ENCODE measurements at places on chromosomes 5 and 9.
A peak's percentile ranks its signal among the peaks of the same experiment; 100 is the strongest.

DNA sequence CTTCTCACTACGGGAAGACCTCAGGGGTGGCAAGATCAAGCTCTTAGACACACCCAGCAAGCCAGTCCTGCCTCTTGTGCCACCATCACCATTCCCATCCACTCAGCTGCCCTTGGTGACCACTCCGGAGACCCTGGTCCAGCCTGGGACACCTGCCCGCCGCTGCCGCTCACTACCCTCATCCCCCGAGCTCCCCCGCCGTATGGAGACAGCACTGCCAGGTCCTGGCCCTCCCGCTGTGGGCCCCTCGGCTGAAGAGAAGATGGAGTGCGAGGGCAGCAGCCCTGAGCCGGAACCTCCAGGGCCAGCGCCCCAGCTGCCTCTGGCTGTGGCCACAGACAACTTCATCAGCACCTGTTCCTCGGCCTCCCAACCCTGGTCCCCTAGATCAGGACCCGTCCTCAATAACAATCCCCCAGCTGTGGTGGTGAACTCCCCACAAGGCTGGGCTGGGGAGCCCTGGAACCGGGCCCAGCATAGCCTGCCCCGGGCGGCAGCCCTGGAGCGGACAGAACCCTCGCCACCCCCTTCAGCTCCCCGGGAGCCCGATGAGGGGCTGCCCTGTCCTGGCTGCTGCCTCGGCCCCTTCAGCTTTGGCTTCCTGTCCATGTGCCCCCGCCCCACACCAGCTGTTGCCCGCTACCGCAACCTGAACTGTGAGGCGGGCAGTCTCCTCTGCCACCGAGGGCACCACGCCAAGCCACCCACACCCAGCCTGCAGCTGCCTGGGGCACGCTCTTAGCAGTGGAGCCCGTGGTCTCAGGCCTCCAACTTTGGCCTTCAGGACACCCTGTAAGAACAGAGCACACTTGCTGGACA lies 4.1 kb downstream of the TESK1 start:
- no peak for DNase-seq

DNA sequence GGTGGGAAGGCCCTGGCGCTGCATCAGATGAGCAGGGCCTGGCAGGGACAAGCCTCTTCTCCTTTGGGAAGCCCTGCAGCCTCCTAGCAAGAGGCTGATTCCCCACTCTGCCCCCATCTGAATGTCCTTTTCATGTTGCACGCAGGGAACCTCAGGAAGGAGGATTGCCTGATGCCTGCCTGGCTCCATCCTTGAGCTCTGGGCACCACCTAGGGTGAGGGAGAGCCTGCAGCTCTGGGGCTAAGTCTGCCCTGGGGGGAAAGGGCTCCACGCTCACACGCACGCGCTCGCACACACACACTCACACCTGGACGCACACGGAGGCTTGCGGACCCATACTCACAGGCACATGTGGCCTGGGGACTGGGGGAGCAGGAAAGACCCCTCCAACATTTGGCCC lies 86.6 kb downstream of the LMX1B start:
- no peak for DNase-seq

DNA sequence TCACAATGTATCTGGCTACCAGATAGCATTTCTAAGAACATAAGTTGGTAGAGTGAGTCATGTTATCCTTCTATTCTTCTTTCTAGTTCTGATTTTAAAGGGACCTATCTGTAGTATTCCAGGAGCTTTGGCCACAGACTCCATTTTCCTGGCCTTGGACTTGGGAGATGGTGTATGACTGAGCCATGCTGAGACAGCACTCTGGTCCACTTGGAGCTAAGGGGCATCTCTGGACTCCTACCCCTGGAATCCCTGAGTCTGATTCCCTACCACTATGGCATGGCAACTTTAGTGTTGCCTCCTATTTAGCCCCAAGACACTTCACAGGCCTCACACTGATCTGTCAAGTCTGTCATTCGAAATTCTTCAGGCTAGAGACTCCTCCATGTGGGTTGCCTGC lies 58.8 kb downstream of the BAAT start:
- DNase-seq = no peak

GRCh38 chr5:159700016-159700415 lies 216.3 kb upstream of the ADRA1B start:
- no peak for DNase-seq

DNA sequence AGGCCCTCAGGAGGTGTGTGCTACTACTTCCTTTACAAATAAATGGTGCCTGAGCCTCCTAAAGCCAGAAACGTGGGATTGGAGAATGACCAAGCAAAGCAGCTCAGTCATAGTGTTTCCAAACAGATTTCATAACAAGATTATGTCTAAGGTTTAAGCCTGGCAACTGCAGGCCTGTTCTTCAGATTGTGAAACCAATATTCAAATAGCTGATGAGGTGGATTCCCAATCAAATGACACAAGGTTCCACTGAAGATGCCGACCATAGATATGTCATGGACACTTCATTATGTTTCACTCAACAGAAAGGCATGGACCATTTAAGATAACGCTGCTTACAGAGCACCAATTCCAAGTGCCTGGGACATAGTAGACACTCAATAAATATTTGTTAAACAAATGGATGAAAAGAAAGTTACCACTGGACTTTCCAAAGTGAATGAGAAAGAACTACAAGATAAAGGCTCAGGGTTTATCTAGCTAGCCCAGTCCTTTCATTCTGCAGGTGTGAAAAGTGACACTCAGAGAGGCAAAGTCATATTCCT lies 189.5 kb downstream of the ACTL7B start:
- no peak for DNase-seq

DNA sequence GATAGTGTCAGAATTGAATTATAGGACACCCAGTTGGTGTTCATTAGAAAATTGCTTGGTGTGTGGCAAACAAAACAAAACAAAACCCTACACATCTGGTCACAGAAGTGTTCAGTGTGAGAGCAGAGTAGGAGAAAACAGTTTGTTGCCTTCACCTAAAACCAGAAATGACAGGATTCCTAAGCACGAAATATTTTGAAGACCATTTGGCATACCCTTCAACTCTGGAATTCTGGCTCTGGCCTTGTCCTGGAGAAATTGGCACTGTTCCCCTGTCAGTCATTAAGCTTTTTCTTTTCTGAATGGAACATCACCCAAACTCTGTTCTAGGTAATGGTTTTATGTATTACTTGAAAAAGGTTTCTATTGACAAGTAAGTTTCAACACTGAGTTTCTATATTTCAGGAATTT lies 110.2 kb upstream of the PCA3 start:
- DNase-seq = no peak

GRCh38 chr5:137070521-137070920 lies 428.6 kb downstream of the SPOCK1 start:
- no peak for DNase-seq

- DNase-seq = no peak
Measured at GRCh38 chr5:178077751-178078150, 35.6 kb upstream of the N4BP3 start.

DNA sequence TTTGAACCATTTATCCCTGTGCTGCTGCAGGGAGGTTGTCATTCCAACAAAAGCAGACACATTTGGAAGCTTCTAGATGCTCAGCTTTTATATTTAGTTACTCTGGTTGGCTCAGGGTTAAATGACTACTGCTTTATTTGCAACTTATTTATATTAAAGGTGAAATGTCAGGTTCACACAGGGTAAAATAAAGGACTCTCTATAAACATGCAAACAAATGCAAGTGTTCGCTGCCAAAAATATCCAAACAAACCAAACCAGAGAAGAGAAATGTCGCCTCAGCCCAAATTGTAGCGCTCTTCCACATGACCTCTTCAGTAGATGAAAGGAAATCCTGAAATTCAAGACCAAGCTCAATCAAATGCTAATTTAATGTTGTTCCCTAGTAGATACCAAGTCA lies 57.0 kb upstream of the LIFR start:
- no peak for DNase-seq

- DNase-seq = no peak
Measured at GRCh38 chr9:117290856-117291622, 123.8 kb downstream of the ASTN2 start.

DNA sequence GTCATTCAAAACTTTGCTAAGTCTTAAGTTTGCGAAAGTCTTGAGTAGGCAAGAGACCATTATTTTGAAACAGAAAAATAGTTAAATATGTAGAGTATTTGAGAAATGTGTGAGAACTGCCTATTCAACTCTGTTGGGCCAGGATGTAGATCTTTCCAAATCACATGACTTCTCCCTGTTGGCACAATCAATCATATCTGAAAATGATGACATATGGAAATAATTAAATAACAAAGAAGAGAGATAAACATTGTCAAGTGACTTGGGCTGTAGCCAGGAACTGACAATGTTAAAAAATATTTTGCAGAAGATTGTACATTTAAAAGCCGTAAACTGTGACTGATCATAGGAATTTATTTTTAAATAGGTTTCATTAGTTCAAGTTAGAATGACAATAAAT lies 104.6 kb upstream of the IL6ST start:
- DNase-seq = no peak

- DNase-seq = no peak
Measured at GRCh38 chr5:66503203-66503789, 92.9 kb upstream of the MAST4 start.

- no peak for DNase-seq
Measured at GRCh38 chr5:145697251-145697990, 137.7 kb downstream of the PRELID2 start.

DNA sequence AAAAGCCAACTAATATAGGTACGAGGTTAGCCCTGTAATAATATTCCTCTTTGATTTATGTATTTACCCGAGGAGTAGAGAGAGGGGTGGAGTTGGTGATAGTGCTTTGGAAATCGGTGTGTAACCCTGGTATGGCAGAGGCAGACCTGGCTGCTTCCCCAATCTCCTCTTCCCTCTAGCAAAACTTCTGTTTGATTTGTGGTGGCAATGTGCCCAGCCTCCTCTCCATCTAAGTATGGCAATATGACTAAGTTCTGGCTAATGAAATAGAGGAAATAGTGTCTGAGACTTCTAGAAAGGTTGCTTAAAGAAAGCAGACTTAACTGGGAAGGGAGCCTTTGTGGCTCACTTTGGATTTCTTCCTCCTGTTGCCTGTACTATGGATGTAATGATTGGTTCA lies 491.1 kb downstream of the ENC1 start:
- no peak for DNase-seq

DNA sequence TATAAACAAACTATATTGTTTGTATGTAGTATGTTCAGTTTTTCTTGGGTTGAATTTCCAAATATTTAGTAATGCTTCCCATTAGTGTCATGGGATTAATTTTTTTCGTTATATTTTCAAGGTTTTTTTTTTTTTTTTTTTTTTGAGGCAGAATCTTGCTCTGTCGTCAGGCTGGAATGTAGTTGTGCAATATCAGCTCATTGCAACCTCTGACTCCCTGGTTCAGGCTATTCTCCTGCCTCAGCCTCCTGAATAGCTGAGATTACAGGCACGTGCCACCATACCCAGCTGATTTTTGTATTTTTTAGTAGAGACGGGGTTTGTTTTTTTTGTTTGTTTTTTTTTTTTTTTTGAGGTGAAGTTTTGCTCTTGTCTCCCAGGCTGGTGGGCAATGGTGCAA lies 10.6 kb downstream of the DDX46 start:
- no peak for DNase-seq

- no peak for DNase-seq
Measured at GRCh38 chr5:95812074-95812471, 10.5 kb downstream of the GLRX start.

- DNase-seq = no peak
Measured at GRCh38 chr5:111901296-111901695, 144.3 kb upstream of the NREP start.

GRCh38 chr5:147697380-147697779 lies 85.1 kb downstream of the JAKMIP2 start:
- no peak for DNase-seq

GRCh38 chr9:114777821-114778609 lies 27.8 kb downstream of the TNFSF15 start:
- DNase-seq = peak; percentile 9

DNA sequence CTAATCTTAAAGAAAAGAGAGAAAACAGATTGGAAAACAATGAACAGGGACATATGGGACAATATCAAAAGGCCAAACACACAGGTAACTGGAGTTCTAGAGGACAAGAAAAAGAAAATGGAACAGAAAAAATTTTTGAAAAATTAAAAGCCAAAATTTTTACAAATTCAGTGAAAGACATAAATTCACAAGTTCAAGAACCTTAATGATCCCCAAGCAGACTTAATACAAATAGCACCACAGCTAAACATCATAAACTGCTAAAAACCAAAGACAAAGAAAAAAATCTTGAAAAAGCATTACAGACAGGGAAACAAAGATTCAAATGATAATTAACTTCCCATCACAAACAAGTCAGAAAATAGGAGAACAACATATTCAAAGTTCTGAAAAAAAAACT lies 338.5 kb upstream of the SLC30A5 start:
- no peak for DNase-seq

- no peak for DNase-seq
Measured at GRCh38 chr5:108303086-108303485, 78.8 kb downstream of the FBXL17 start.

GRCh38 chr9:98430535-98431292 lies 175.3 kb upstream of the TBC1D2 start:
- DNase-seq = no peak

Data from activated T-helper 1 cell treated with Interleukin-2 at 50 U/mL for 16 hours (primary cell).